ENCODE measurements at places on chromosomes 11 and 22.

- peak; percentile 71 for DNase-seq
These were observed 34.6 kb upstream of the BID start for GRCh38 chr22:17808693-17809403.

DNA sequence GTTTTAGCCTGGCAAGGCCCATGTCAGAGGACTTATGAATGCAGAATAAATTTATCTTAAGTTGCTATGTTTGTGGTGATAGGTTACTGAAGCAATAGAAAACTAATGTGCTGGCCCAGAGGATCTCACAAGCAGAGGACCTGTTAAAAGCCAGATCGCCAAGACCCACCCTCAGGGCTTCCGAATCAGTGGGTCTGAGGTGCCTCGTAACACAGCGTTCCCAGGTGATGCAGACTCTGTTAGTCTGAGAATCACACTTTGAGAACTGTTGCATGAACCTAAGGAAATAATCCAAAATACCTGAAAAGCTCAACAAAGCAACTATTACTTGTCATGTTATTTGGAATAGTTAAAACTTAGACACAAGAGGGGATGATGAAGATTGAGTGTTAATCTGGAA is 6.7 kb upstream of the SCARF2 start:
- no peak for DNase-seq

DNA sequence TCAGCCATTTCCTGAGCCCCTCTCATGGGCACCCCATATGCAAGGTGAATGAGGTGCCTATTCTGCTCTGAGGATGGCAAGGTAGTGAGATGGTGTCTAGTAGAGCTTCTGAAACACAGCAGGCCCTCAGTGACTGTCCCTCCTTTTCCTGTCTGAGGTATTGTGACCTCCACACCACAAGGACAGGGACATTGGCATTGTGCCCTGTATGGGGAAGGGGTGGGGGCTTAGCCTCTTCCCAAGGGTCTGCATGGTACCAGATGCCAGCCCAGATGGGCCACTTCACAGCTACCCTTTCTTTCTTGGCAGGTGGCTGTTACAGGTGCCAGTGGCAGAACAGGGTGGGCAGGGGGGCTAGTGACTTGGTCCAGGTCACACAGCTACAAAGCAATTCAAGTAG is 78.8 kb downstream of the CABIN1 start:
- no peak for DNase-seq

GRCh38 chr11:2374456-2375201 is 2.5 kb upstream of the CD81 start:
- peak; percentile 38 for DNase-seq

Measured in endodermal cell (in vitro differentiated cells).